ENCODE measurements at places on chromosomes 12 and 14. TPM values are rescaled to one million over a fixed set of nuclear protein-coding genes. Genes with fewer than 3 reads are reported as not detected.

DNA sequence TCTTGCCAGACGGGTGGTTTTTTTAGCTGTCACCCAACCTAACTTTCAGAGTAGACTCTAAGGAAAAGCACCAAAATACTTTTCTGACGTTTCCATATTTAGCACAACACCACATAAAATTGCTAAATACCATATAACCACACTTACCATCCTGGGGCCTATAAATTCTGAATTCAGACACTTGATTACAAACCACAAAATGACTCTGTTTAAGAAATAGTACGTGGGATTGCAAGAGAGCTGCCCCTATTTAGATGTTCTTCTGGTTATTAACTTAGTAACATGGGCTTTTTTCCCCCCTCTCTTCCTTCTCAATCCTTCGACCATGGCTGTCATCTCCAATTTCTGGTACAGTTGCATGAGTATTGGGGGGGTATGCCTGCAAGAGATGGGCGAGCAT lies 287.7 kb downstream of the BMP4 start:
- no peak for DNase-seq

- no peak for DNase-seq
Observed at GRCh38 chr14:32453857-32454810, 125.0 kb downstream of the AKAP6 start.

DNA sequence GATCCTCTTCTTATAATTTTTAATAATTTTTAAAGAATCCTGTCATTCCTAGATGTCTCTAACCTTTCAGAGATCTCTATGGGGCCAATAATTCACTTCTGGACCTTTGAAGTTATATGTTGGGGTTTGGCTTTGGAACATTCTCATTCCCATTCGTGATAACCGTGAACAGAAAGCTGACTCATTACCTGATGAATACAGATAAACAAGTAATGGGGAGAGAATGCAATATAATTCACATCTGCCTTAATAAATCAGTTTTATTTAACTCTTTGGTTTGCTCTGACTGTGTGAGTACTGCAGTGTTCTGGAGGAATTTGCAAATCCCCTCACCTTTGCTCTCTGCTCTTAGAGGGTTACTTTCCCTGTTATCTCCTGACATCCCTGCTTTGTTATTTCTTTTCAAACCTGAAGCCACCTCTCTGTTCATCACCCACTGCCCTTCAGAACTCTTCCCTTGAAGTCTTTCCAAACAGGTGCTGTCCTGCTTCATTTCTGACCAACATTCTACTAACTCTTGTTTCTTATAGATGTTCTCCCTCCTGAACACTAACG lies 79.6 kb upstream of the SLC38A2 start:
- DNase-seq: no peak

- no peak for DNase-seq
Observed at GRCh38 chr14:24360281-24360680, 7.7 kb upstream of the NFATC4 start.

RD3L gene
- not detected for total RNA-seq

SMIM41 gene
- 0.31 TPM for total RNA-seq

DNA sequence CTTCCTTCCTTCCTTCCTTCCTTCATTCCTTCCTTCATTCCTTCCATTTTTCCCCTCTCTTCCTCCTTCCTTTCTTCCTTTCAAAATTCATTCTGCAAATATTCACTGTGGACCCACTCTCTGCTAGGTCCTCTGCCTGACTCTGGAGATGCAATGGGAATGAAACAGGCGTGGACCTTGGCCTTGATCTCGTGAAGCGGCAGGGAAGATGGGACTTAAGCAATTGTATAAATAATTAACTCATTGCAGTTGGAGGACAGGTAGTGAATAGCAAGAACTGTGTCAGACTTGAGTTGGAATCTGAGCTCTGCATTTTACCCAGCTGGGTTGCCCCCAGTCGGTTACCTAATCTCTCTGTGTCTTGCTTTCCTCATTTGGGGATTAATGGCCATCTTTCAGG lies 230.6 kb upstream of the LHX5 start:
- DNase-seq: no peak
